ENCODE measurements at places on chromosomes 16 and 17.
A peak's percentile ranks its signal among the peaks of the same experiment; 100 is the strongest.

DNA sequence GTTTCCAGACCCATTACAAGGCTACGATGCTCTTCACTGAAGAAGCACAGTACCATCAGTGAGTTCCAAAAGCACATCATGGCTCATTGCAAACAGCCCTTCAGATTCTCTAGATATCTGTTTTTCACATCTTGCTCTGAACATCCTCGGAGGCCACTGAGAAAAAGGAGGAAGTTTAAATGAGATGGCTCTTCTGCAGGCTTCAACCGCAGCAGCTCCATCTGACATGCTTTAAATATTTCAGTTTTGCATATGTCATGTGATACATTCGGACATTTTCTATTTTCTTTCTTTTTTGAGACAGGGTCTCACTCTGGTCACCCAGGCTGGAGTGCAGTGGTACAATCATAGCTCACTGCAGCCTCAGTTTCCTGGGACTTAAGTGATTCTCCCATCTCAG lies 396.8 kb downstream of the NPIPA8 start:
- no peak for DNase-seq

GRCh38 chr16:1689853-1690252 lies 11.8 kb downstream of the JPT2 start:
- DNase-seq, result no peak

DNA sequence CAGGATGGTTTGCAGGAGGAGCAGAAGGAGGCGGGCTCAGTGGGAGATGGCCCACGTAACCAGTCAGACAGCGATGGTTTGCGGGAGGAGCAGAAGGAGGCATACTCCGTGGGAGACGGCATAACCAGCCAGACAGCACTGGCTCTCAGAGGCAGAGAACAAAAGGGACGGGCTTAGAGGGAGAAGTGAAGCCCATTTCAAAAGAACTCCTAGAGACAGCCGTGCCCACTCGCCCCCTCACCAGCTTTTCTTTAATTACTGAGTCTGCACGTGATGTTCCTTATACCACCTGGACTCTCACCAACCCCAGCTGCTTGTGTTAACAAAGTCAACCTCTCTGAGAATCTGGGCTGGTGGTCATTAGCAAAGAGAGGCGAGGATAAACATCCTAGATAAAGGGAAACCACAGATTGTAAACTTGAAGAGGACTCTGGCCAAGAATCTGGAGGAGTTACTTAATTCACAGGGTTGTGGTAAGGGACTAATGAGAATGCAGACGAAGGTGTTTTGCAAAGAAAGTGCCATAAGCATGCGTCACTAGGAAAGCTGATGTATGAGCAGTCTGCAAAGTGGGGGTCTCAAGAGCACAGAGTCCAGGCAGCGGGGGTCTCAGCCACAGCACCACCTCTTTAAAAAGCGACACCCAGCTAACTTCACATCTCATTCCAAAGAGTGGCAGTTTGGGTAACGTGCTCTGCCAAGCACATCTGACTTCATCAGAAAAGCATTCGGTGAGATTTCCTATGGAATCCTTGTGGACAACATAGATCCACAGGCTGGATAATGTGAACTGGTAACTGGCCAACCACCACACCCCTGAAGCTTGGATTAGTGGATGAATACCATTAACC lies 51.7 kb downstream of the NXN start:
- peak; percentile 81 for DNase-seq

- DNase-seq, result no peak
Observed at GRCh38 chr17:49079840-49080663, 52.5 kb upstream of the B4GALNT2 start.

DNA sequence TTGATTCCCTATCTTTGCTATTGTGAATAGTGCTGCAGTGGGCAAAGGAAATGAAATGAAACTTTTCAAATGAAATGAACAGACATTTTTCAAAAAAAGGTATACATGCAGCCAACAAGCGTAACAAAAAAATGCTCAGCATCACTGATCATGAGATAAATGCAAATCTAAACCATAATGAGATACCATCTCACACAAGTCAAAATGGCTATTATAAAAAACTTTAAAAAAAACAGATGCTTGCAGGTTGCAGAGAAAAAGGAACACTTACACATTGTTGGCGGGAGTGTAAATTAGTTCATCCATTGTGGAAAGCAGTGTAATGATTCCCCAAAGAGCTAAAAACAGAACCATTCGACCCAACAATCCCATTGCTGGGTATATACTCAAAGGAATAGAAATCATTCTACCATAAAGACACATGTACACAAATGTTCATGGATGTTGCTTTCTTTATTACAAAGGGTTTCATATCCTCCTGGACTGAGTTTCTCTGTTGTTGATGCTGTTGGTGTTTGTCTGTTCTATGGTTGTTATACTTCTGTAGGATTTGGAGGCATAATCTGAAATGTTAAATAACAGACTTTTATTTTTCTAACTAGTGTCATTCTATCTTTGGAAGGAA lies 99.3 kb upstream of the SOX9 start:
- no peak for DNase-seq

- peak; percentile 25 for DNase-seq
Observed at GRCh38 chr17:34442387-34443111, 79.5 kb upstream of the CCL1 start.

DNA sequence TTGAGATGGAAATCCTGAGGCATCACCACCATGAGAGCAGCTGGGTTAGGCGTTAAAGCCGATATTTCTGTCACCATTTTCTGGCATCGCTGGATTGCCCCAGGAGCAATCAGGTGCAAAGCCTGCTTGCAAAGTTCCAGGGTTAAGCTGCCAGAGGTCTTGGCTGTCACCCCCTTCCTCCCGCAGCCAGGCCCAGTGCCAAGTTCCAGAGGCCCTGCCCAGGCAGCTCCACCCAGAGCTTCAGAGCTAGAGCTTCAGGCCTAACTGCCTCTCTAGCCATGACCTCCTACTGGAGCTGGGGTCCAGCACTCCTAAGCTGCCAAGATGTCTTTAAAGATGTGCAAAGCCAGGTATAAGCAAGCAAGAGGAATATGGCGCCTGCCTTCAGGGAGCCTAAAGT lies 8.8 kb upstream of the TMEM238L start:
- DNase-seq, result no peak

DNA sequence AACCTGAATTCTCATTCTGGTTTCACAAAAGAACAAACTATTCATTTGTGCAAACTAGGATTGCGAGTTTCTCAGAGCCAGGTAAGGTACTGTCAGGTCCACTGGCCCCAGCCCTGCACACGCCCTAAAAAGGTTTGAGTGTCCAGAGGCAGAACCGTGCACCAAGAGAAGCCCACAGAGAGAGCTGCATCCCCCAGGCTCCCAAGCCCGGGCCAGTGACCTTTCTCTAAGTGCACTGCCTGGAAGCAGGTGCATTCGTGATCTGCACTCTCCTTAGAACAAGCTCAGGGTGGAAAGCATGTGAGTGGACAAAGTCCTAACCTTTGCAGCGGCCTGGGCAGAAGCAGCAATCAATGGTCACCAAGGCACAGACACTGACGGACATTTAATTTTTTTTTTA lies 26.8 kb downstream of the MEAK7 start:
- no peak for DNase-seq

- no peak for DNase-seq
Observed at GRCh38 chr16:78348886-78349285, 249.4 kb downstream of the WWOX start.

- no peak for DNase-seq
Observed at GRCh38 chr17:1137465-1137894, 42.3 kb downstream of the ABR start.

- DNase-seq, result no peak
Observed at GRCh38 chr16:67548265-67549126, 13.8 kb upstream of the CTCF start.

DNA sequence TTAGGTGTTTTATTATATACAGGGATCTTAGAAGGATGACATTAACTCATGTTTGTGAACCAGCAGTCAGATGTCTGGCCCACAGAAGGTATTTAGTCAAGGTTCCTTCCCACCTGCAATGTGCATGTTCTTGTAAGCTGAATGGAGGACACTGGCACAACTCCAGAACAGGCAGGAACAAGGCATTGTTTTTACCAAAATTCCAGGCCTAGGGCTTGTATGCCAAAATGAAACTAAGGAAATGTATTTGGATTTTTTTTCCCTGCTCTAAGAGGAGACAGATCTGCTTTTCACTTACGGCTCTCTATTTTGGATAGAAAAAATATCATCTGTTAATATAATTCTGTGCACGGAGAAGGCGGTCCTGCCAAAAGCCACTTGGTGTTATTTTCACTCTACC lies 312.5 kb downstream of the GRIN2A start:
- no peak for DNase-seq

GRCh38 chr16:1794221-1794871 lies 841 bp upstream of the IGFALS start:
- no peak for DNase-seq

- DNase-seq, result no peak
Observed at GRCh38 chr17:74938194-74938950, 2.7 kb downstream of the OTOP3 start.

DNA sequence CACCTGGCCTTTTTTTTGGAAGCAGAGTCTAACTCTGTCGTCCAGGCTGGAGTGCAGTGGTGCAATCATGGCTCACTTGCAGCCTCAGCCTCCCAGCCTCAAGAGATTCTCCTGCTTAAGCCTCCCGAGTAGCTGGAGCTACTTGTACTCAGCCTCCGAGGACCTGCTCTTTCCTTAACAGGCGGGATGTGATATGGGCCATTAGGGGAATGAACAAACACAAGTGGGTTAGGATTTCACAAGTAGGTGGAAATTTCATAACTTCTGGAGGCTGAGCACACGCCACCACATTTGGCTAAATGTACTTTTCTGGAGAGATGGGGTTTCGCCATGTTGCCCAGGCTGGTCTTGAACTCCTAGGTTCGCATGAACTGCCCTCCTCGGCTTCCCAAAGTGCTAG lies 4.1 kb downstream of the PAM16 start:
- no peak for DNase-seq

DNA sequence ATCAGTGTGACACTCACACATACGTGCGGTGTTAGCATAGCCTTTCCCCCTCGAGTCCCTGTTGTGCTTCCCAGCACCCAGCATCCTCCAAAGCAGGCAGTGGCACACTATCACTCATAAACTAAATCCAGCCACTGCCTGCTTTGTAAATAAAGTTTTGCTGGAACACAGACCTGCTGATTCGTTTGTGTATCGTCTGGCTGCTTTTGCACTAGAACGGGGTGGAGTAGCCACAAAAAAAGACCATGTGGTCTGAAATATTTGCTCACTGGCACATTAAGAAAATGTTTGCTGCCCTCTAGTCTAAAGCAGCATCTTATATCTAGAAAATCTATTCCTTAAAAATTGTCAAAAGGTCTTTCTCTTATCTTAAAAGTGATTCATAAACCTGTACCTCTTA lies 341.2 kb upstream of the ZFHX3 start:
- DNase-seq, result no peak

DNA sequence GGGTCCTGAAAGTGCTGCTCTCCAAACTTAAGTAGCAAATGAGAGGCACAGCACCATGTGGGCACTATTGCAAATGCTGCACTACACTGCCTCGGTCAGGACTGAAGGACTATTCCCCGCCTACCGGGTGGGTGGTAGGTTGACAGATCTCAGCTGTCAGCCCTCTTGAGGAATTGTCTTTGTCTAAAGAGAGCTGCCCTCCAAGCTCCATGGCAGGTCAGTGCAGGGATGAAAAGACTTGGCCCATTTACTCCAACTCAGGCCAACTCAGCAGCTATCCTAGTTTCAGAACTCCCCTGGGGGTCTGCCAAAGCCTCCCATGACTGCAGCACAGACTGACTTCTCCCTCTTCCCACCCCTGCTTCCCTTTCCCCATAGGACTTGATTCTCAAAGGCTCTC lies 3.4 kb upstream of the PDZD9 start:
- no peak for DNase-seq

DNA sequence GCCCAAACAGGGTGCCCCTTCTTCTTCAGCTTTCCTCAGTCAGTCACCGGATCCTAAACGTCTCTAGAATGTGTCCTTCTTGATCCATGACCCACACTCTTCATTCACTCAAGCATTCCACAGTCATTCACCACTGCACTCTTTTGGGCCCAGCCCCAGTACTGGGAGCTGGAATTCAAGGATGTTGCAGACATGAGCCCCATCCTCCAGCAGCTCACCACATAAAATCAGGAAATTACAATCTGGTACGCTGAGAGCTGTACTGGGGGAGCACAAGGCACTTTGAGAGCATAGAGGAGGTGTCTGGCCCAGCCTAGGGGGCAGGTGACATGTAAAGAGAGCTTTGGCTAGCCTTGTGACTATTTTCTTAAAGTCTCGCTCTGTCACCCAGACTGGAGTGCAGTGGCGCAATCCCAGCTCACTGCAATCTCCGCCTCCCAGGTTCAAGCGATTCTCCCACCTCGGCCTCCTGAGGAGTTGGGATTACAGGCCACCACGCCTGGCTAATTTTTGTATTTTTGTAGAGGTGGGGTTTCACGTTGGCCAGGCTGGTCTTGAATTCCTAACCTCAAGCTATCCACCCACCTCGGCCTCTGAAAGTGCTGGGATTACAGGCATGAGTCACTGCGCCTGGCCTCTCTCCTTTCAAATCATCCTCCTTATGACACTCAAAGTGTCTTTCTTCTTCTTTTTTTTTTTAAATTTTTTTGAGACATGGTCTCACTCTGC lies 18.7 kb downstream of the CES4A start:
- DNase-seq, result no peak

GRCh38 chr17:33974276-33974675 lies 280.8 kb upstream of the CCL2 start:
- no peak for DNase-seq

- no peak for DNase-seq
Observed at GRCh38 chr17:29393436-29393835, 3.3 kb downstream of the TAOK1 start.

GRCh38 chr16:90020260-90020837 lies 1.1 kb upstream of the DBNDD1 start:
- peak; percentile 12 for DNase-seq

DNA sequence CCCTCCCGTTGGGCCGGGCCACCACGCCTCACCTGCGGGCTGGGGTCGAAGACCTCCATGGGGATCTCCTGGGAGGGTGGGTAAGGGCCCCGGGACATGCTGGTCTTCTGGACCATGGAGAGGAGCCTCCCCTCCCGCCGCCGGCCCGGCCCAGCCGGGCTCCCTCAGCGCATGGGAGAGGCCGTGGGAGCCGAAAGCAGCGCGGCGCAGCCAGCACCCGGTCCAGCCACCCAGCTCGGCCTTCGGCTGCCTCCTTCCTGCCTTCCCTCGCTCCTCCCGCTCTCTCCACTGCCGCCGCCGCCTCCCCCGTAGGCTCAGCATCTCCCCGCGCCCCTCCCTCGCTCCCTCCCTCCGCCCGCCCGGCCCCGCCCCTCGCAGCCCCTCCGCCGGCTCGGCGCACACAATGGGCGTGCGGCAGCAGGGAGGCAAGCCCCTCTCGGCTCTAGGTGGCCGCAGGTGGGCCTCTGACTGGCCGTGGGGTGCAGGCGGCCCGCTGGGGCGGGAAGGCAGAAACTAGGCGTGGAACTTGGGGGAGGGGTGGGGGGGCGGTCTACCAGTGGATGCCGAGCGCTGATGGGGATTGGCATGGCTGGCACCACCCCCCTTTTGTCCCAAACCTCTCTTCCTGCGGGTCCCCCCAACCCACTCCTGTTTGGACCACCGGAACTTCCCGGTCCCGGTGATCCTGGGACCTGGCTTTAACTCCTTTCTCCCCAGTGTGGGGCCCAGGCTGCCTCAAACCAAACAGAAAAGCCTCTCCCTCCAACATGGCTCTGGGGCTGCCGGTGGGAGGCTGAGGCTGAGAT lies at the start of gene CACNB1:
Gene CACNB1 (minus strand): TSS at position 290 of the 806 bp plus-strand sequence. CDS start 174 bp downstream, at position 116.
- DNase-seq, result peak; percentile 93

GRCh38 chr16:75218256-75219076 lies at the start of gene CTRB1:
Gene CTRB1, plus strand, starts transcription at chr16:75218988. Its CDS starts 20 bp downstream, at chr16:75219008.
- peak; percentile 41 for DNase-seq
